ENCODE measurements at places on chromosomes 2 and 18. TPM values are rescaled to one million over a fixed set of nuclear protein-coding genes. Genes with fewer than 3 reads are reported as not detected.

LRRTM4 gene
- 1.4 TPM for polyA plus RNA-seq

IRS1 gene
- 11.7 TPM for polyA plus RNA-seq

APCDD1 gene
- 74.6 TPM for polyA plus RNA-seq

EMX1 gene
- polyA plus RNA-seq = 37.9 TPM

PLEKHH2 gene
- polyA plus RNA-seq = 66.9 TPM

MTCL1 gene
- 23.8 TPM for polyA plus RNA-seq

CDC42EP3 gene
- 49.6 TPM for polyA plus RNA-seq

AFF3 gene
- polyA plus RNA-seq = 26.6 TPM

CHRNG gene
- 1.5 TPM for polyA plus RNA-seq

IL36B gene
- polyA plus RNA-seq = not detected

ROCK1 gene
- 79.1 TPM for polyA plus RNA-seq

THAP4 gene
- 50.0 TPM for polyA plus RNA-seq

COL4A3 gene
- polyA plus RNA-seq = 79.8 TPM

FNDC4 gene
- 6.8 TPM for polyA plus RNA-seq

Data from left kidney (tissue), 8 donors.